Midbrain (tissue), 1 donor: ENCODE measurements at places on chromosomes 3 and 15.

- no peak for DNase-seq
Observed at GRCh38 chr3:129563850-129564535, 21.0 kb downstream of the H1-8 start.

- no peak for DNase-seq
Observed at GRCh38 chr15:98384328-98385029, 263.9 kb upstream of the IGF1R start.

DNA sequence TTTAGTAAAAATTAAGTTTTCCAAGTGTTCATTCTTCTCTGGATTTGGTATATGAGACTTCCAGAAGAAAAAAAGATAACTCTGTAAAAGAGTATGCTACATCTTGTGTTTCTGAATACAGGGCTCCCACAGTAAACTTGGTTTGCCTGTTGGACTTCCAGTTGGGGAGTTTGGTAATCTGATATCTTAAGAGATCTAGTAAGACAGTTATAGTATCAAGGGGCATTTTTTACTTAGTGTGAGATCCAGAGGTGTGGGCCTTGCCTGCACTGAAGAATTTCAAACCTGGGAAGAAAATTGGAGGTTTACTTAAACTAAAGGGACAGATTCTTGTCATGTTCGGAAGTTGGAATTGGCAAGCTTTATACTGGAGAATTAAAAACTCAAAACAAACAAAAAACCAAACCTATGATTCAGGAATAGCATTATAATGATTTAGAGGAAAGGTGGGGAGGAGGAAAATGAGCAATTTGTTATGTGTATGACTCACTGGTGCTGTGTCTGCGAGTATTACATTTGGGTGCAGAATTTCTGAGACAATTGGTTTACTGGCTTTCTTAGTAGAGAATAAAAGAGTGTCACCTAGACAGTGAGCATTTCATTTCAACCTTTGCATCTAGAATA lies 58.9 kb upstream of the ULK4 start:
- no peak for DNase-seq

DNA sequence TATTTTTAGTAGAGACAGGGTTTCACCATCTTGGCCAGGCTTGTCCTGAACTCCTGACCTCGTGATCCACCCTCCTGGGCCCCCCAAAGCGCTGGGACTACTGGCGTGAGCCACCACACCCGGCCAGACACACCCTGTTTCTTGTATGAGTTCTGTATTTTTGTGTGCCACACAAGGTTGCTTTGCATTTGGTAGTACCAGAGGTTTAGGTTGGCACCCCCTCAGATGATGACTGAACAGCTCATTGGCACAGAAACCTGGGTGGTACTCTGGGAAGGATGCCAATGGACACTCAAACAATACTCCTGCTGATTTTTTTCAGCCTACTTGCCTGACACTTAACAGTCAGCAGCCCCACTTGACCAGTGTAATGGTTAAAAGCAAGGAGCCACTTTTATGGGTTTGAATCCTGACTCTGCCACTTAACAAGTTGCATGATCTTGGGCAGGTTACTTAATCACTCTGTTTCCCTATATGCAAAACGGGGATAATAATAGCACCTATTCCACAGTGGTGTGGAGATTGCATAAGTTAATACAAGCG lies 39.2 kb upstream of the BCL2A1 start:
- no peak for DNase-seq

DNA sequence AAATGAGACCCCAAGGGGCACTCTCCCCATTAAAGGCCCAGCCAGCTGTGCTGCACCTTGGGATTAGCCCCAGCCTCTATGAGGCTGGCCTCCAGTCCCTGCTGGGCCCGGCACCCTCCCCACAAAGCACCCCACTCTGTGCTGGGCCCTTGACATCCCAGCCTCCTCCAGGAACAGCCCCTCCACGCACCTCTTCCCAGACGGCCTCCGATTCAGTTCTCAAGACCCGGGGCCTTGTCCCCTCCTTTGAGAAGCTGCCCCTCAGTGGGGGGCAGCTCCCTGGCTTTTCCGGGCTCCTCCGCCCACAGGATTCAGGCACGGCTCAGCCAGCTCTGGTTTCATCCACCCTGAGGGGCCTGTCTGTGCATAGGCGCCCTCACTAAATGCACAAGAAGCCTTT lies 144.1 kb downstream of the LRRK1 start:
- no peak for DNase-seq

DNA sequence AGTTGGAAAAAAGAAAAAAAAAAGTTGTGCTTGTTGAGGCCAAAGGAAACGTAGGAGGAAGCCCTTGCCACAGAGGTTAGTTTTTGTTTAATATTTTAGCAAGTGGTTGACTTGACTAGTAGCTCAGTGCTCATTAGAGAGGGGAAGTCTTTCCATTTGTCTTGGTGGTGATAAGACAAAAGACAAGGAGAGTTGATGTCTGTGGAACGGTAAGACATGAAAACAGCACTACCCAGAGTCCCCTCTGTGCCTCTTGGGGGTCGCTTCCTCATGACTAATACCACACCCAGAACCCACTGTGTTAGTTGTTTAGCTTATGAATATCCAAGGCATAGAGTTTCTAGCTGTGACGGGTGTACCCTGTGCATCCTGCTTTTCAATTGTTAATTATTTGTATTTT lies 211.4 kb downstream of the ITPR1 start:
- DNase-seq: no peak

- no peak for DNase-seq
Observed at GRCh38 chr3:197787412-197787811, 3.6 kb upstream of the LRCH3 start.

DNA sequence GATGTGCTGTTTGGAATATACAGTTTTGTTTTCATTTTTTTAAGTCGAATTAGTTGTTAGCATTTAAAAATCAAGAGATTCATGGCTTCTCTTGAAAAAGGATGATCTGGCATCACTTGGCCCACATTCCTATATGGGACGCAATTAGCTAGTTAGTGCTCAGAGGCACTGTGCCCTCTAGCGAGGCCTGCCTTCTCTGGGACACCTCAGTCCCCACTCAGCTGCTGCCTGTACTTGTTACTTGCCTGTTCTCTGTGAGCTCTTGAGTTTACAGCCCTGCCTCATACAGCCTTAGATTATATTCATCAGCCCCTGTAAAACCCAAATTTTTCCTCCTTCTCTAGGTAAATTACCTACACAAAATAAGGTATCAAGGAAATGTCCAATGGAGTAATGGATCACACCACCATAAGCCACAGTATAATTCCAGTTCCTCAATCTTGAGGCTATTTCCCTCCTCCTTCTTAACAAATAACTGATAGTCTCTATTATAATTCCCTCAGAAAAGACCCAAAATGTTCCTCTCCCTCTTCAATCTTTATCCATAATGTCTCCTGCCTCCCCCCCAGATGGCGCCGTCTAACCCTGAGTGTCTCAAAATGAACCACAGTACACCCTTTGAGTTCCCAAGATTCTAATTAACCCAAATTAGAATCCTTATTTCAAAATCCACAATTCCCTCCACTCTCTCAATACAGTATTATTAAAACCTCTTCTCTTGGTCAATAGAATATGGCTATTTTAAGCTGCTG lies 2.7 kb downstream of the ZMAT3 start:
- DNase-seq: peak; percentile 19

DNA sequence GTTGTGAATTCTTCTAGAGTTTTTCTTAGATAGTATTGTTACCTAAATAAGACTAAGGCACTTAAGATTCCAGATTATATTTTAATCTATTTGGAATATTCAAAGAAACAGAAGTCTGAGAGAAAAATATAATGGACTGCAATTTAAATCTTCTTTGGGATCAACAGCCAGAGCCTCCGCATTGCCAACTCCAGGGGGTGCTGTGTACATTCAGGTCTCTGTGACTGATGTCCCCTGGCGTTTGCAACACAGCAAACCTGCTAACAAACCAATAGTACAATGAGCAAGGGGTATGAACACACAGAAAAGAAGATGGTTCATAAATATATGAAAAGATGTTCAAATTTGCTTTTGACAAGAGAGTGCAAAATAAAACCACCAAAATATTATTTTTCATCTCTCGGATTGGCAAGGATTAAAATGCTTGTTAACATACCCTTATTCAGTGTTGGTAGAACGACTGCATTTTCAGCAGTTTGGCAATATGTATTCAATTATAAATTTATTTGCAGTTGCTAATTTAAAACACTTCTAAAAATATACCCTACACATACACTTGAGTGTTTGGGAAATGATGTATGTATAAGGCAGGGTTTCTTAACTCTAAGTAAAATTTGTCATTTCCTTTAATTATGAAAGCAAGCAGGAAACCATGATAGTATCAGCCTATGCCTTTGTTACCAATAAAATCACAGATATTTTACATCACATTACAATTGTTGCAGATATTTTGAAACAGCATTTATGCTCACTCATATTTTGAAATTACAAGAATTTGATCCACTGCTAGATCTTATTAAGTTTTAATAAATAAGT lies 16.1 kb upstream of the TM4SF1 start:
- DNase-seq: peak; percentile 32
